ENCODE measurements at places on chromosomes 1 and 21. TPM values are rescaled to one million over a fixed set of nuclear protein-coding genes. Genes with fewer than 3 reads are reported as not detected.

GUCA2A gene
- not detected for total RNA-seq

TNFSF4 gene
- 59.6 TPM for total RNA-seq

PIAS3 gene
- 50.1 TPM for total RNA-seq

GABPA gene
- total RNA-seq, result 21.0 TPM

DNM3 gene
- 3.6 TPM for total RNA-seq

GJA8 gene
- not detected for total RNA-seq

GRCh38 chr1:175313672-175314225, 121.2 kb upstream of the KIAA0040 start:
- DNase-seq, result no peak

GRCh38 chr1:236947794-236948193, 56.4 kb downstream of the MT1HL1 start:
- no peak for DNase-seq

DNA sequence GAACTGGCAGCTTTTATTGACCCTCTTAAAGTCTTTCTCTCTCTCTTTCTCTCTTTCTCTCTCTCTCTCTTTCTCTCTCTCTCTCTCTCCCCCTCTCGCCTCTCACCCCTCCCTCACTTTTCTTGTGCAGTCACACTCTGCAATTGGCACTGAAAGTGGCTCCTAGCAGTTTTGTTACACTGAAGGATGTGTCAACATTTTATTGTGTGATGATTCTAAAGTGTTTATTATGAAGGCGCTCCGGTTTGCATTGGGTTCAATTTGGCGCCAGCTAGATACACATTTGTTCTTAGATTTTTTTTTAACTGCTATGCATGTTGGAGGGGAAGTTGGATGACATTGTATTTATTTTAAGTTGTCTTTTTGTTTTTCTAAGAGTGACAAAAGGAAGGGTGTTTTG, 64.0 kb upstream of the CHRM3 start:
- DNase-seq, result no peak

- no peak for DNase-seq
Observed at GRCh38 chr1:207203541-207203940, 99.5 kb downstream of the C4BPA start.

DNA sequence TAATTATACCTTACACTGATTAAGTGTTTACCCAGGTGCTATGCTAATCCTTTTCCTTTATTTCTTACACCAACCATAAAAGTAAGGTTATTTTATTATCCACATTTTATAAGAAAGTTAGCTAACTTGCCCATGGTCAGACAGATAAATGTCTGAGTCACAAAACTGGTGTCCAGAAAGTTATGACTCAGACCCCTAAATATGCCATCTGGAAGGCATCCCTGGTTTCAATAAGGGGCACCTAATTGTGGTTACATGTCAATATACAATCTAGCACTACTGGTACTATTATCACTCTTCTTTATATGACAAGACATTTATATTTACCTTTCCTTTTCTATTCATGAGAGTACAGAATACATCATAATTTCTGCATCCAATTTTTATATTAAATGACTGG, 496.5 kb upstream of the ADGRL2 start:
- DNase-seq, result no peak

GRCh38 chr1:214993419-214993818, 89.1 kb upstream of the KCNK2 start:
- DNase-seq, result no peak

- no peak for DNase-seq
Observed at GRCh38 chr1:158830904-158831507, at the start of gene MNDA. Gene MNDA (plus strand): TSS chr1:158831351. CDS start chr1:158842154, 10,803 bp downstream.

DNA sequence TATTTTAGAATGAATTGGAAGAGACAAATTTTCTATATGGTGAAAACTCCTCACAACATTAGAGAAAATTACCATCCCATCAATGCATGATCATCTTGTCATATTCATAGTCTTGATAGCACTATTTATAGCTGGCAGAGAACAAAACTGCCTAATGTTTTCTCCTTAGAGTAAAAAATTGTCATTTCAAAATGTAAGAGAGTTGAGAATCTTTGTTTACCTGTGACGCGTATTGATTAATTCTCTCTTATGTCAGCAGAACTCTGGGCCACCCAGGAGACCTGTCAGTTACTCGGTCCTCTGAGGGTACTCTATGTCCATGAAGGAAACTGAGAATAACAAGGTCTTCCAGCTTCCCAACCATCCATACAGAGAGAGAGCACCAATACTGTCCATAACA, 381.4 kb upstream of the ZP4 start:
- DNase-seq, result no peak
